ENCODE measurements at places on chromosomes 4 and X.

DNA sequence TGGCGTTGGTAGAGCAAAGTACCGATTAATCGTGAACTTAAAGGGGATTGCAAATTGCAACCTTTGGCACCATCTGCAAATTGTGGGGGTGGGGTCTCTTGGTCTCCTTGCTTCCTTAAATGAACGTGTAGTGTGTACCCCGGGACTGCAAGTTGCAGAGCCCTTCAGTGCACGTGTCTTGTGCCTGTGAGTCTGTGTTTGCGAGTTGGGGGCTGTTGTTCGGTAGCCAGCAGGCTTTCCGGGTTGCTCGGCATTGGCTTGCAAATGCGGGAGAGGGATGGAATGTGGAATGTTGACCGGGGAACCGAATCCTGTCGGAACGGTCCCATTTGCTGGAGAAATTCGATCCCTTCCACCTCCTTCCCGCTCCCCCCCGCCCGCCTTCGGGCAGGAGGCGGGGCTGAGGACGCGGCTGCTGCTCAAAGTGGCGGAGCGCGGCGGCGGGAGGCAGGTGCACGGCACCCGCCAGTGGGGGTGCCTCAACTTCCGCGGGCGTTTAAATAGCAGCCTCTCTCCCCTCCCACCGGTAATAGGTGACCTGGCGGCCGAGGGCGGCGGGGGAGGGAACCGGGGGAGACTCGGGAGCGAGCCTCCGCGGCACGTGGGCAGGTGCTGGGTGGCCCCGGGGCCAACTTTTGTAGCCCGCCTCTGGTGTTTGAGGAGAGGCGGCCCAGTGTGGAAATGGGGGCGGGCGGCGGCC lies 1.5 kb downstream of the JADE1 start:
- DNase-seq = peak; percentile 88

DNA sequence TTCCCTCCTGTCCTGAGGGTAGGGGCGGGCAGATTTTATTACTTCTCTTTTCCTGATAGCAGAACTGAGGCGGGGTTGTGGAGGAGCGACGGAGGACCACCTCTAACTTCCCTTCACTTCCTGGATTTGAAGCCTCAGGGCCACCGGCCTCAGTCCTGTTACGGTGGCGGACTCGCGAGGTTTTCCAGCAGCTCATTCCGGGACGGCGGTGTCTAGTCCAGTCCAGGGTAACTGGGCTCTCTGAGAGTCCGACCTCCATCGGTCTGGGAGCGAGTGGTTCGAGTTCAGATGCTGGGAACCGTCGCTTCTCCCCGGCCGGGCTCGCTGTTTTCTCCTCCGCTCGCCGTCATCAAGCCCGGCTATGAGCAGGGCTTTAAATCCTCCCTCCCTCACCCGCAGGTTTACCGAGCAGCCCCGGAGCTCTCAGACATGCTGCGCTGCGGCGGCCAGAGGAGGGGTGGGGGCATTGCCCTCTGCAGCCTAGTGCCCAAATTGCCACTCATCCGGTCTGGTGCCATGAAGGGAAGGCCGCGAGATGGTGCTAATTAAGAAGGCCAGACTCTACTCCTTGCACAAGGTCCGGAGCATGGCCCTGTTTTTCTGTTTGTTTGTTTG lies 23.3 kb downstream of the HAND2 start:
- DNase-seq = no peak

- DNase-seq = no peak
Measured at GRCh38 chr4:102534845-102535244, 33.7 kb downstream of the NFKB1 start.

- no peak for DNase-seq
Measured at GRCh38 chr4:56055027-56055977, 106.6 kb downstream of the CEP135 start.

DNA sequence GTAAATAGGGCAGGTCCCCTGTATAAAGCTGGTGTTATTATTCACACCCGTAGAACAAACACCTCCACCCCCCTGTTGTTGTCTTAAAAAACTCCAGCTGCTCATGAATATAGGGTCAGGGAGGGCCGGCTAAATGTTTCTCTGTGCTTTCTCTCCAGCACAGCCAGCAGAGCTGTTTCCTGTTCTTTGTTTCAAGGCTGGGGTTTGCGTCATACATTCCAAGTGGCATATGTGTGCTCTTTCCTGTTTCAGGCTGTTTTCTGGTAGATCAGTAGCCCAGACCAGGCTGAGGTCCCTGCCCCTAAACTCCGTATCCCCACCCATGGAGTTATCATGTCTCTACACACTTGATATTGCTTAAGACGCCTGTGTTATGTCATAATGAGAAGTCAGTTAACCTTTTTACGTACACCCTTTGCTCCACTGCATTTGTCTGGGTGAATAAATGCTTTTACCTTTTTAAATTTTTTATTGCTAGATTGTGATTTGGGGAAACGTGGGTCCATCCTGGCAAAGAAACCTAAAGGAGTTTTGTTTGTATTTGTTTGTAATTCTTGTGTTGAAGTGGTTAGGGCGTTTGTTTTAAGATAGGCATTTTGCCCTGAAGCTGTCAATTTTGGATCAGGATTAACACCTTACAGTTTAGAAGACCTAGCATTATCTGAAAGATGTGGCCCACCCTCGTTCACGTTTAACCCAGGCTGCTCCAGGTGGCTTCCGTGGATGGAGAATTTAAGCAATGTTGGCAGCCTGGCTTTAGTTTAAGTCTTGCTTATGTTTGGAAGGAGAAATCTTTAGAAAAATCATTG lies 3.3 kb downstream of the KLF3 start:
- DNase-seq = peak; percentile 98

DNA sequence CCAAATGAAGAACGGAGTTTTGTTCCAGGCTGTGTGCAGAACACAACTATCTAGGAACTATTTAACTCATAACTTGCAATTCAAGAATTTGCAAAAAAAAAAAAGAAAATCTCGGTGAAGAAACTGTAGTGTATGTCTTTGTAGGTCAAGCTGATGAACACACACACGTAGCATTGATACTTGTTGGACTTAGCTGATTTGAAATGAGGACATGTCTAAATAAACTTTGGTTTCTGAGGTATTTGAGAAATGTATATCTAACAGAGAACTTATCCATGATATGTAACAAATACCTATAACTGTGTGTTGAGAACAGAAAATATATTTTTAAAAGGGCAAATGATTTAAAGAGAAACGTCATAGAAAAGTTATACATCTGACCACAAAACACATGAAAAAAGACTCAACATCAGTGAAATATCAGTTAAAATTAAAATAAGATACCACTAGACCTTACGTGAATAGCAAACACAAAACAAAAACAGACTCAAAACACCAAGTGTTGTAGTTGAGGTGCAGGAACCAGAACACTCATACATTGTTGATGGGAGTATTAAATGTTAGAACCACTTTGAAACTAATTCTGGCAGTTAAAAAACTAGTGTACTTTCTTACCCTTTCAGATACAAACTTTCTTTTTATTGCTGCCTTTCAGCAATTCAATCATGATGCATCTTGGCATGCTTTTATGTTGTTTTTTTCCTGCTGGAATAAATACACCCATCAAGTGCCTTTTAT lies 1535.8 kb upstream of the PCDH10 start:
- no peak for DNase-seq

- DNase-seq = peak; percentile 37
Measured at GRCh38 chrX:41589634-41590270, 99.0 kb upstream of the GPR34 start.

DNA sequence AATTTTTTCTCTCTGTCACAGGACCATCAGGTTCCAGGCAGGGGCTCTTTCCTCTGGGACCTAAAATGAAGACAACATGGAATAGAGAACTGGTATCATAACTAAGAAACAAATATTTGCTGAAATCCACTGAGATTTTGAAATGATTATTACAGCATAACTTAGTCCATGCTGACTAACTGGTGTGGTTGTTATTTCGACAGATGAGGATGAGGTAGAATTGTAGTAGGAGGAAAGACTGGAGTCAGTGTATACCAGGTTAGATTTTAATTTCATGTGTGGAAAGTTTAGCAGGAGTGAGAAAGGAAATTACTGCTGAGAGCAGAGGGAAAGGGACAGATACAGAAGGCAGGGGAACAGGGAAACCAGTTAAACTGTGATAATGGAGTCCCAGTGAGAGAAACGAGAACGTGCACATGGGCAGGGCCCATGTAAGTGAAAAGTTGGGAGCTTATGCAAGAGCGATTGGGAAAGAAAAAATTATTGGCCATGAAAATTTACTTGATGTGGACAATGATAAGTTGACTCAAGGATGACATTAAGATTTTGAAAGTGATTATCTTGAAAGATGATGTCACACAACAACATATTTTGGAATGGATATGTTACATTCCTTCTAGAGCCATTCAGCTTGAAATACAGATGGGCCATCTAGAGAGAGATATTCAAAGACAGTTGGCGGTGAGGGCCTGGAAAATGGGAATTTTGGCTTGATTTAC lies 98.7 kb upstream of the DDIT4L start:
- DNase-seq = no peak

GRCh38 chrX:47573341-47574075 lies 8.7 kb upstream of the TIMP1 start:
- DNase-seq = peak; percentile 39

DNA sequence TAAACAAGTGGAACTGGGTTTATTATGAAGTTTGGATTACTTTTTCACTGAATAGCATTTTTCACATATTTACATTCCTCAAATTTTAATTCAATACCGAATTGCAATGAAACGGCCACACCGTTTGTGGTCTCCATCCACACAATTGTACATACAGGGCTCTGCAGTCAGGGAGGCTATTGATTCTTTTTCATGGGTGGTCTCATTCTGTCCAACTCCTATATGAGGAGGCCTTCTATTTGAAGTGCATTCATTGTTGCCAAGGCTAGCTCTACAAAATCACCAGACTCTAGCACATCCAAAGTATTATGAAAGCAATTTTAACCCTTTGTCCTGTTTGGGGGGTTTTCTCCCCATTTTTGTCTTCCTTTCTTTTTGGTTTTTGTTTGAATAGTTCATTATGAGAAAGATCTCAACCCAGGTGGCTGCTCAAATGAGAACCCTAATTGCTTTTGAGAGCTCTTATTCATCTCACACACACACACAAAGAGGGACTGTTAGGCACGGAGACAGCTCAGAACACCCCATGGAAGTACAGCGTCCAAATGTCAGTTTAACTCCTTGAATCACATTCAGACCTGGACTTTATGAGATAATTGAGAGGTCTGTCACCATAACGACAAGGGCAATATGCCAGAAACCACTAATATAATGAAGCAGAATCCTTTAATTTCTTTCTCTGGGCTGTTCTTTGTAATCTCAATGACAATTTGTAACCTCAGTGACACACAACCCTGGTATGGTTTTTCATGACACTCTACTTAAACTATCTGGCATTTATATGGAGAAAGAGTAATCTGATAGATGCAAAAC lies 79.4 kb downstream of the NLGN4X start:
- DNase-seq = peak; percentile 5

DNA sequence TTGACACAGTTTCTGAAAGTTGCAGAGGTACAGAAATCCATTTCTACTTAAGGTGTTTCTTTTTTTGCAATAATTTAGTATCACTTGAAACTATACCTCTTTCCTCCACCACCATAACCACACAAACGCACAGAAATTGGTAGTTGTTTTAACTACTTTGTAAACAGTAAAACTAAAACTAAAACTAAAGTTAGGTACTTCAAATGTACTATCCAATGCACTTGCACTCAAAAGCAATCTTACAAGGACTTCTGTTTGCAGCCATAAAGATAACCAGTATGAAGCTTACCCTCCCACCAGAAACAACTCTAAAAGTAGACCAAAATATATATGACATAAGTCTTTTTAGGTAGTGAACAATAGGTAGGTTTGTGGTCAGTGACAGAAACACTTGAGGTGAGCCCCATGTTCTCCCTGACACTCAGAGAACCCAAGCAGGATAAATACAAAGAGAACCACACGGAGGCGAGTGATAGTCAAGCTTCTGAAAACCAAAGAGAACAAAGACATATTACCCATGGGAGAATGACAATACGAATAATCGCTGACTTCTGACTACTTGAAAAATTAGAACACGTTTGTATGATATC lies 72.2 kb upstream of the VBP1 start:
- DNase-seq = no peak

- DNase-seq = no peak
Measured at GRCh38 chr4:26985873-26986272, 125.2 kb downstream of the STIM2 start.

GRCh38 chr4:42398171-42398870 lies 1.0 kb downstream of the SHISA3 start:
- peak; percentile 13 for DNase-seq

- DNase-seq = no peak
Measured at GRCh38 chr4:56686537-56687231, 5.6 kb upstream of the HOPX start.

DNA sequence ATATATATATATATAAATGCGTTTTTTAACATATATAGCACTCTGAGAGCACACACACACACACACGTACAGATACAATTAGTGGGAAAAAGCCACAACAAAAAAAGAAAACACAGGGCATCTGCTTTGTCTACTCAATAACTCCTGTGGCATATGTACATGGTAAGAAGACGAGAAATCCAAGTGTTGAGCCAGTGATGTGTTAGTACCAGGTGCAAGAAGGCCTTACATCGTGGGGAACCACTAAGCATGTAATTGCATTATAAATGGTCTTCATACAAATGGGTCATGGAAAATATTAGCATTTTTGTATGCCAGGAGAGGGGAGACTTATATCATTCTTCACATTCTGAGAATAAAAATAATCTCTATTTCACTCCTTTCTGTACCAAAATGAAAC lies 62.7 kb upstream of the FAM47B start:
- DNase-seq = no peak

- DNase-seq = no peak
Measured at GRCh38 chr4:105392858-105393257, 81.0 kb downstream of the PPA2 start.

- DNase-seq = no peak
Measured at GRCh38 chr4:126678618-126679017, 954.1 kb upstream of the INTU start.

DNA sequence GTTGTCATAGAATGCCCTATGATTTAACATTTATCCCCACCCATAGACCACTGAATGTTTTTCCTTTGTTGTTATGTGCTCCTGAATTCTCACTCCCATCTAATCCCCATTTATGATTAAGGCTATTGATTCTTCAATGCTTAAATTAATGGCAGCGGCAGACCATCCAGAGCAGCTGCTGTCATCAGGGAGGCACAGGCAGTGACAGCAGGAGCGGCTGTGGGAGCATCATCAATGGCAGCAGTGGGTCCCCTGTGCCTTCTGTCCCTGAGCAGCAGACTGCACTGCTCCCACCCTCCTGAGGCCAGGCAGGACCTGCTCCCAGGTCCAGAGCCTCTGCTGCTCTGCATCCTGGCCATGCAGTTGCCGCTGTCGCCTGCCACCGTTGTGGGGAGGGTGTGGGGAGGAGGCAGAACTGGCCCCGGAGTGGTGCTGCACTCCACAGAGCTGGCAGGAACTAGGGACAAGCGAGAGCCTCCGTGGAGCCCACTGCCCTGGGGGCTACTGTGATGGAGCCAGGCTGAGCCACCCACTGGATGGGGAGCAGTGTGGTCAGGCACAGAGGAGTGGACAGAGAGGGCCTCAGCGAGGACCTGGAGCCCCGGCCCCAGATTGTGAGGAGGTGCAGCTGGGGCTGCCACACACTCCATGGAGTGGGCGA lies 29.0 kb downstream of the NAA11 start:
- no peak for DNase-seq

DNA sequence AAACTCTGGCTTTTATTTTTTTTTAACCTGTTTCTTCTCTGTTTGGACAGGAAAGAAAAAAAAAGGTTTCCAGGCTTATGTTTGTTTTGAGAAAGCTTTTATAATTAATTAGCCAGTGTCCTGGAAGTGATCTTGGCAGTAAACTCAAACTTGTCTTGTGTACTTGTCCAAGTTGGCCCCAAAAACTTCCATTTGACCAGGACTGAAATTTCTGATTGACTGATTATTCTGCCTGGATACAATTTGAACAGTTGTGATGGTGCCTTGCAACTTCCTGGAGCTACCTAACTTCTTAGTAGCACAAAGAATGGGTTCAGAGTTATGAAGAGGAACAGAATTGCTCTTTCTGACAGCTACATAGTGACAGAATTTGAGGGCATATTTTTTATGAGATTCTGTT lies 62.0 kb downstream of the SLC4A4 start:
- no peak for DNase-seq

Measured in astrocyte of the spinal cord (primary cell).